T-helper 9 cell (primary cell): ENCODE measurements at places on chromosomes 2 and 18.
A peak's percentile ranks its signal among the peaks of the same experiment; 100 is the strongest.

- DNase-seq = peak; percentile 76
These were observed 8.5 kb downstream of the HES6 start for GRCh38 chr2:238231251-238231793.

- no peak for DNase-seq
These were observed 12.8 kb downstream of the SH3RF3 start for GRCh38 chr2:109141727-109142283.

DNA sequence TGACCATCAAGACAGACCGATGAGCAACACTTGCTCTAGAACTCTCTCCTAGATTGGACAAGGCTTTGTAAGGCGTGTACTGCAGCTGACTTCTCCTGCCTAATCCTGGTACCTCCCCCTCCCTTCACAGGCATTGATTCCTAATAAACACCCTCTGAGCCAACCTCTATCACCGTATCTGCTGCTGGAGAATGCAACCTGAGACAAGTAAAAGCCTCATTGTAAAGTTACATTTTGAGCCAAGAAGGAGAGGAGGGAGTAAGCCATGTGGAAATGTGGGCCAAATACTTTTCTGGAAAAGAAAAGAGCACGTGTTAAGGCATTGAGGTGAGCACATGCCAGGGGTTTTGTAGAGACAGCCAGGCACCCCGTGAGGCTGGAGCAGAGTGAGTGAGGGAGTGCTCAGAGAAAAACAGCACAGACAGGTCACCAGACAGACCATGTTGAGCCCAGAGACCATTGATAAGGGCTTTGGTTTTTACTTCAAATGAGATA lies 2.6 kb upstream of the WDFY1 start:
- DNase-seq = no peak

DNA sequence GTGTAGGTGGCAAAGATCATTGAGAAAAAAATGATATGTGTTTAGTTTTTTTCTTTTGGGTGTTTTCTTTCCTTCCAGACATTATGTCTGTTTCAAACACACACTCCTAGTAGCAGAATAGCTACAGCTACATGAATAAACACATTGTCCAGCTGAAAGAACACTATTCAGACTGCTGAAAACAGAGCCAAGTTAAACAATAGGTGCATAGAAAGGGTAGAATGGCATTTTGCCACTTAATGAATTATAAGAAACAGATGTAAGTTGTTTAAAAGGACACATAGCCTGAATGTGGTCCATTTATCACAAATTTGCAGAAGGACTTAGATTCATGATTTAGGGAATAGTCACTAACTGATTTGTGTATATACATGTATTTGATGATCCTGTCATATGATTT lies 20.1 kb downstream of the CTLA4 start:
- no peak for DNase-seq

GRCh38 chr2:217856871-217857270 lies 145.9 kb downstream of the TNS1 start:
- no peak for DNase-seq

GRCh38 chr18:68984342-68984741 lies 186.5 kb downstream of the CCDC102B start:
- no peak for DNase-seq

GRCh38 chr2:200219309-200220113 lies 87.0 kb upstream of the SPATS2L start:
- no peak for DNase-seq

DNA sequence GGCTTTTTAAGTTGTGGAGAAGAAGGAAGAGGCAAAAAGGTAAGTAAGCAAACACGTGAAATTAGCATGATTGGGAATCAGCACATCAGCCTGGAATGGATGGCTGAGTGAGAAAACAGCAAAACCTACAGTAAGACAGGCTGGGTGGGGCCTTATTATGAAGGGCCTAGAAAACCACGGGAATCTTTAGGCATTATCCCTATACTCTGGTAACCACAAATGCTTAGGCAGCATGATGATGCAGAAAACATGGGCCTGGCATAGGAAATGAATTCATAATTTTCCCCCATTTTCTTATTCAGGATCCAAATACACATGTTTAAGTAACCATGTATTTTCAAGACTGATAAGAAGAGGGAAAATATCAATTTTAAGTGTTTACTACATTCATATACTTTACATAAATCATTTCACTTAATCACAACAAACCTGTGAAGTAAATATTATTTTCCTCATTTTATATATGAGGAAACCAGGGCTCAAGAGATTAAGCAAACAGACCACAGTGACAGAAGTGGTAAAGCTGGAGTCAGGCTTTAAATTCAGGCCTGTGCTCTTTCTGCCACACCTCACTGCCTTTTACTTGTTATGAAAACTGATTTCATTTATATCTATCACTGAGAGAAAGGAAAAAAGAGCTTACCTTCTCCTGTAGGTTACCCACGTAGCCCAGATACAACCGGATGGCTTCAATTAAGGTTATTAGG lies 4.0 kb downstream of the TMEM17 start:
- DNase-seq = no peak

GRCh38 chr2:157470321-157470720 lies 26.4 kb upstream of the CYTIP start:
- no peak for DNase-seq

DNA sequence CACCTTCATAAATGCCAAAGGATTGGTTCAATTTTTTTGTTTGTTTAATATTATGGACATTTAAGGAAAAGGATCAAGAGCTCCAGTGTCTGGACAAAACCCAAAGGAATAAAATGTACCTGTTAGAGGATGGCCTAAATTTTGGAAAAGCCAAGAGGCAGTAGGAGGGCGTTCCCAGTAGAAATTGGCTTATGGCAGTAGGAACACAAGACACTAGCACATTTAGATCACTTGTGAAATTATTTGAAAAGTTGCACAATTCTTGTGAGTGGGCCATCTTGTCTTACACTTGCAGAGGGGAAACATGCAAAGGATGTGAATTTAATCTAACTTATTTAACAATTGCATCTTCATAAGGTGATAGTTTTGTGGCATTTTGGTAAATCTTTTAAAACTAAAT lies 3.2 kb downstream of the BZW1 start:
- DNase-seq = no peak

DNA sequence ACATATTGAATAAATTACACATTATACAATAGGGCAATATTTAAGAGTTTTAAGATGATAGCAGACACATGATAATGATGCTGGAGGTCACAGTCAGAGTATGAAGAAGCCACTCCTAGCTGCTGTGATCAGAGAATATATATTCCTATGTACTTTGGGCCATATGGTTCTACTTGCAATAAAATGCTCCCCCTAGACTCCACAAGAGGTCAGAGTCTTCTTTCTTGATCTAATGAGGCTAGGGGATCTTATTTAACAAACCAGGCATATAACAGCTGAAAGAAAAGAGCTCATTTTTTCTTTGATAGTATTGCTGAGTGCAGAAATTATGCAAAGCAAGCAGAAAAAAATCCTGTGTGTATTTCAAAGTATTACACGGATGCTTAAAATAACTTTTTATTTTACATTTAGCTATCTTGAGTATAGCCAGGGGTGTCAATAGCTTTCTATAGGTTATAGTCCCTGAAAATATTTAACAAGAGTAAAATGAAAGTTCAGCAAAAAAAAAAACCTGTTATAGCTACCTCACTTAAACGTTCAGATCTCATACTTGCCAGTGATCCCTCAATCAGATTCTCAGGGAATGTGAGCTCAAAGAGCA lies 748.7 kb upstream of the CHAC2 start:
- no peak for DNase-seq

DNA sequence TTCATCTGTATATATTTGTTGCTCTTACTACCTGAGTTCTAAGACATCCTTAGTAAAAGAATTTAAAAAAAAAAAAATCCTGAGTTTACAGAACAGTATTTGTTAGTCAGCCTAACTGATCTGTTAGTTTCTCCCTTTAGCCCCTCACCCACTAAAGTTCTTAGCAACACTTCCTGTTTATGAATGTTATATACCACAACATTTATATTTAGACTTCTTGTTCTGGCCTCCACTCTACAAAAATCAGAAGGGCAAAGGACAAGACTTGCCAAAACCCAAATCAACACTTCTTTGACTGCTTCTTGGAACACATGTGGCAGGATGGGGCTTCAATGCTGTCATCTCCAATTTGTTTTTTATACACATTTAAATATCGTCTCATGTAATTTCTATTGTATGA lies 71.1 kb downstream of the MGAT5 start:
- DNase-seq = no peak

DNA sequence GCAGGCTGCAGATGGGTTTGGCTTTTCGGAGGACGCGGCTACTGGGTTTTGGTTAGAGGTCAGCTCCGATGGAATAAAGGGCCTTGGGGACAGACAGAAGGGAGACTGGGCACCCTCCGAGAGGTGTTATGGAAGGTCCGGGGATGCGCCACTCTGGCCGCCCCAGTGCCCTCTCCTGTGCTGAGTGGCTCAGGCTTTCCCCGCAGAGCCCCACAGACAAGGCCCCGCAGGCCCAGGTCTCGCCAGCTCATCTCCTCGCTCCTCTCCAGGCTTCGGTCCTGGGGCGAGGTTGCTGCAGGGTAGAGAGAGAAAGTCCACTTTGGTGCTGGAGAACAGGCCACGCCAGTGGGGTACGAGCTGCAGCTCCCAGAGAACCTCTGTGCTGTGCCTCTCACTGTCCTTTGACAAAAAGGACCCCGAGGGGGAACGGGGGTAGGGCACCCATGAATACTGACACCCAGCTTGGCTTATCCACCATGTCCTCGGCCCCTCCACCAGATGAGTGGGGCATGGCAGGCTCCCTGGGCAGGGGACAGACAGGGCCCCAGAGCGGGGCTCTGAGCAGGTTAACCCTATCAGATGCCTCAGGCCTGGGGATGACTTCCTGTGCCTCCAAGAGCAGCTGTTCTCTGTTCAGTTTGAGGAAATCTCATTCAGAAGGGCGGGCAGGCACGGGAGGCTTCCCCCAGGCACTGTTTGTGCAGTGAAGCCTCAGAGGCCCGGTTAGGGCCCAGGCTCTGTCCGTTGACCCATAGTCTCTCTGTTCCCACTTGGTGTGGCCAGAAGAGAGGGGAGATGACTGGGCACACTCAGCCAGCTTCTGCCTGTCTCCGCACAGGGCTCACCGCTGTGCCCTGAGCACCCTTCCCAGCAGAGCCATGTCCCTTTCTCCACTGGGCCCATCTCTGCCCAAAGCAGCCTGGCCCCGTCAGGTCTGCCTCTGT lies 15.7 kb upstream of the CNNM3 start:
- no peak for DNase-seq
